ENCODE measurements at places on chromosomes 6 and 20.
A peak's percentile ranks its signal among the peaks of the same experiment; 100 is the strongest.

DNA sequence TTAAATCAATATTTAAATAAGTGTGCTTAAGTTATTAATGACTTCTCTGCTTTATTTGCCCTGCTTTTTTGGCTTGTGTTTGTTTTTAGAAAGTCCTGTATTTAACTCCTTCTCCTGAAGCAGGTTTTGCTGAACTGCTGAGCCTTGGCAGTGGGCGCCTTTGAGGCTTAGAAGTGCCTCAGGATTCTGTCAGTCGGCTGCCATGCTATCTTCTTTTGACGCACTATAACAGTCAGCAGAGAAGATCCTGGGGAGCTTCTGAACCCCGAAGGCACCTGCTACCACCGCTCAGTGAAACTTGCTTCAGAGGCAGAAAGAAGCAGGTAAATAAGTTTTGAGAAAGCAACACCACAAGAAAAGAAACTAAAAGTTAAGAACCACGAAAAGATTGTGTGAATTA, 22.4 kb downstream of the PCMT1 start:
- no peak for DNase-seq

DNA sequence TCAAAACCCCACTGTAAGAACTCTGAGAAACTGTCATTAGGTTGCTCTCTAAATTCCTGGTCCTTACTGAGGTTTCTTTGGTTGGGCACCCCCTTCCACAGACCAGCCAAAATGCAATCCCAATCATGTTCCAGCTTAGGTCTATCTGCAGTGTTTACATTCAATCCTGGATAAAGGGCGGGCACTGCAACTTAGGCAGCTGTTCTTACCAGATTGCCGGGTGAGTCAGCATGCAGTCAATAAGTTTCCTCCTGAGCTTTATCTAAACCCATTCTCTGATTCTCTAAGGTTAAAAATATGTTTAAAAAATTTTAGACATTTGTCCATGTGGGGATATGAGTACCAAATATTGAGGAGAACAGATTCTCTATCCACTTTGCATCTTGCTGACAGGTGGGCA, 197.8 kb downstream of the HAO1 start:
- no peak for DNase-seq

DNA sequence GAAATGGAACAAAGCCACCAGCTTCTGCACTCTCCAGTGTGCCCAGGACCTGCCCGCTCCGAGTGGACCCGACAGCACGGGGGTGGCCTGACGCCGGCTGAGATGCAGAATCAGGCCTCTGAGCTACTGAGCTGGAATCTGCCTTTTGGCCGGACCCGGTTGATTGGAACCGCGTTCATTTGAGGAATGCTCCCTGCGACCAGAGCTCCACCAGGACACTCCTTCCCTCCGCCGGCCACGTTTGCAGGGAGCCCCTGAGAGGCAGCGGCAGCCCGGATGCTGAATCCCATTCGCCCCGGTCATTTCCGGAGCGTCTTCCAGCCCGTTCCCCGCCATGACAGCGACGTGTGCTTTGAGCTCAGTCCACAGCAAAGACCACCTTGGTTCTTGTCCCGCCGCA, 392.7 kb downstream of the THBS2 start:
- DNase-seq: no peak

DNA sequence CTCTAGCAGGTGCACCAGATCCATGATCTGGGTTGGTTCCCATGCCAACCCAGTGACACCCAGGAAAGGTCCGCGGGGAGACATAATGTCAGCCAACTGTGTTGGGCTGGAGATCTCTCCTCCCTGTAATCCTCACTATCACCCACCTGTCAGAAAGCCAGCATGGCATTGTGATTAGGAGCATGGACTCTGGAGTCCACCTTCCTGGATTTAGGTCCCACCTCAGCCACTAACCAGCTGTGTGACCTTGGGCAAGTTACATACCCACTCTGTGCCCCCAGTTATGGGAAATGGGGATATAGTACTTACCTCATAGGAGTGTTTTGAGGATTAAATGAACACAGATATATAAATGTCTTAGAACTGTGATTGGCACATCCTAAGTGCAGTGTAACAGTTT, 97.9 kb downstream of the ZDHHC14 start:
- no peak for DNase-seq

DNA sequence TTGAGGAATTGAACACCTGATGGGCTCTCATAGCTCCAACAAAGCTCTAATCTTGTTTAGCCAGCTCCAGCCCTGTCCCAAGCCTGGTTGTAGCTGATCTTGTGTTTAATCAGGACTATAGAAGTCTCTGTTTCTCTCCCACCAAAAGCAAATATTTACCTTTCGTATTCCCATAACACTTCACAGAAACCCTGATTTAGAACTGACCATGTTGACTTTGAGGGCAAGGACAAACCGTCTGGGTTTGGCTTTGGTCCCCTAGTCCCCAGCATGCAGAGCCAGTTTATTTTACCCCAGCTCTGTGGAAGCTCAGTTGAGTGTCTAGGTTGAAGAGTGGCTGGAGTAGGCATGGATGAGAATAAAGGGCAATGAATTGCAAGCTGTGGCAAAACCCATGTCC, 18.0 kb upstream of the SIM1 start:
- no peak for DNase-seq

GRCh38 chr6:157946865-157947532, 34.7 kb upstream of the SYNJ2 start:
- no peak for DNase-seq

DNA sequence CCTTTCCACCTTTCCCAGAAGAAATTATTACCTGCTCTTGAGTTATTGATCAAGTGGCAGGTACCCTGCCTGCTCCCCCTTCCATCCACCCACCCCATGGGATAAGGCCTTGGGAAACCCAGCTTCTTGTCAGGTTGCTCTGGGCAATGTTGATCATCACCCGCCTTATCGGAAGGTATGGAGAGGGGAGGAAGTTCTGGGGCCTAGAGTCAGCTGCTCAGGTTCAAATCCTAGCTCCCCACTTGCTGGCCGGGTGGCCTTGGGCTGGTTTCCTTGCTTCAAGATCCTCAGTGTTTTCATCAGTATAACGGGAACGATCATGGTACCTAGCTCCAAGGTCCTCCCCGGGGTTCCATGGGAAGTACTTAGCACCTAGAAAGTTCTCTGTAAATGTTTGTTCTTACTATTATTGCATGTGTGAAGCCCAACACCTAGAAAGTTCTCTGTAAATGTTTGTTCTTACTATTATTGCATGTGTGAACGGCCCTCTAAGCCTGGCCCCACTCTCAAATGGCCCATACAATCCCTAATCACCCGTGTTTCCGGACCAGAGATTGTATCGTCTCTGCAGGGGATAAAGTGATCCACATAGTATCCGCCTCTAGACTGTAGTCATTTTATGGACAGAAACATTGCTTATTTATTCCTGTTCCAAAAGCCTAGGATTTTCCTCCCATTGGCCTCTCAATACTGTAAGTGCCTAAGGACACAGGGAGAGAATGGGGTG, 1.1 kb upstream of the PREX1 start:
- no peak for DNase-seq

- DNase-seq: peak; percentile 66
Measured at GRCh38 chr6:30411515-30412207, 66.7 kb downstream of the RPP21 start.

- DNase-seq: no peak
Measured at GRCh38 chr6:76552268-76552667, 479.8 kb upstream of the IMPG1 start.

DNA sequence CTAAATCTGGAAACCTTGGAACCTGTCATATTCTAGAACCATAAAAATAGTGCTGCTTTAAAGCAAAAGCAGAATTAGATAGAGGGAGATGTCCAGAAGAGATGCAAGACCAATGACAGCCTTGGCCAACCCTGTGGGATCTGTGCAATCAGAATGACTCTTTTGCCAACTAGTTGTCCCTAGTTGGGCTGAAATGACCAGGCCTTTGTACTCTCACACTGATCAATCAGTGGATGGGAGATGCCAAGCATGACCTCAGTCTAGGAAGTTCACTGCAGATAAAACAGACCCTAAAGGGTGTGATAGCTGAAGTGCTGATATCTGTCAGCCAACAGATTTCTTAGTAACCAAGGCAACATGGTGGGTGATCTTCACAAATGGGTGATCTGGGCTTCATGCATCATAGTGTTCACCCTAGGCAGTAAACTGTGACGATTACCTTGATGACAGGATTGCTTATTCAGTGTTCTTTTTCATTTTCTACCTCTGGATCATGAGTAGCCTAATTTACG, 52.1 kb downstream of the BCKDHB start:
- no peak for DNase-seq

GRCh38 chr6:49543087-49543858, 7.2 kb upstream of the C6orf141 start:
- no peak for DNase-seq

DNA sequence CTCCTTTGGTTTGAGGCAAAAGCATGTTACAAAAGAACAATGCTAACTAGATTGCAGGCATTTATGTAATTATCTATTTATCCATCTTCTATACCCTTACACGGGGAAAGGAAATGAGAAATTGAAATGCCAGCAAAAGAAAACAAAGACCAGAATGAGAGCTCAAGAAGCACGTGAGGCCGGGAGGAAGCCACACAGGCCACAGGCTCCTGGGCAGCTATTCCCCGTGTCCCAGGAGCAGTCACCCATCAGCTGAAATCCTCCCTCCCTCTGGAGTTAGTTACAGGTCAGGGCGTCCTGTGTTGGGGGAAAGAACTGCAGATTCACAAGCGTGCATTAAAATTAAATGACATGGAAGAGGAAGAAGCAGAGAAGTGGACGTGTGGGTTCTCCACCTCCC, 64.7 kb upstream of the RPS6KA2 start:
- no peak for DNase-seq

DNA sequence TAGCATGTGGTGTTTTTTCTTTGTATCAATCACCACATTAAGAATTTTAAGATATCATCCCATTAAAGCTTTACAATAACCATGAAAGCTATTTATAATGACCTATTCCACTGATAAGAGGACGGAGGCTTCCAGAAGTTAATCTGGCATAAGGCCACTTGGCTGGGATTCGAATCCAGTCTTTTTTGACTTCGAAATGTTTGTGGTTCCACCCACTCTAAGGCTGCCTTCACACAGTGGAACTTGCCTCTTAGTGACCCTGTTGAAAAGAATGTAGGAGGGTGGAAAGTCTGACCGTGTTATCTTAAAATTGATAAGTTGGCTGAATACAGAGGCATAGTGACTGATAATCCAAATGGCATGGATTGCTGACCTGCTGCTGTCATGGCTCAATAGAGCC, 959.7 kb downstream of the KIF16B start:
- no peak for DNase-seq

- DNase-seq: no peak
Measured at GRCh38 chr6:38391206-38391605, 248.5 kb downstream of the BTBD9 start.

- DNase-seq: no peak
Measured at GRCh38 chr20:54560357-54560756, 85.0 kb downstream of the DOK5 start.

GRCh38 chr20:36866164-36866563, 9.8 kb upstream of the TLDC2 start:
- DNase-seq: no peak

DNA sequence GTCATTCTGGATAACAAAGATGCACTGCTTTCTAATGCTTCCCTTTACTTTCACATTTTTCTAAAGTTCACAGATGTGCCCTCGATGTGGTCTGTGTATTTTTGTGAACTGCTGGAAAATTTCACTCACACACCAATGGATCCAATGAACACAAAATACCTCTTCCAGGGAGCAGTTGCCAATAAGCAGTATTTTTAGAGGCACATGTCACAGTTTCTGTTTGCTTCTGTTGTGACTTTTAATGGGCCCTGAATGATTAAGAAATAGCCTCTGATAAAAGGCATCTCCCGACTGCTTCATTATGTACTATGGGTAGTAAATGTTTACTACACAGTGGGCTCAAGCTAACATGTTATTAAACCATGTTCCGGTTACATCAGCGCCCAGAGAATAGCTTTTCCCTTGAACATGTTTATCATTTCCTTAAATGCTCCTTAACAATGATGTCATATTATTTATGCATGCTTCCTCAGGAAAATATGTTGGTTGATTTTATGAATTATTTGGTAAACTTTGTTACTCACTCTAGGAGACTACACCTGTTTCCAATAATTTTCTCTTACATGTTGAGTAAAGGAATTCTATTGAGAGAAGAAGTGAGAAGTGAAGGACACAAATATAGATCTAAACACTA, 188.0 kb downstream of the KCNQ5 start:
- no peak for DNase-seq

- no peak for DNase-seq
Measured at GRCh38 chr6:158029668-158030230, 48.1 kb downstream of the SYNJ2 start.

DNA sequence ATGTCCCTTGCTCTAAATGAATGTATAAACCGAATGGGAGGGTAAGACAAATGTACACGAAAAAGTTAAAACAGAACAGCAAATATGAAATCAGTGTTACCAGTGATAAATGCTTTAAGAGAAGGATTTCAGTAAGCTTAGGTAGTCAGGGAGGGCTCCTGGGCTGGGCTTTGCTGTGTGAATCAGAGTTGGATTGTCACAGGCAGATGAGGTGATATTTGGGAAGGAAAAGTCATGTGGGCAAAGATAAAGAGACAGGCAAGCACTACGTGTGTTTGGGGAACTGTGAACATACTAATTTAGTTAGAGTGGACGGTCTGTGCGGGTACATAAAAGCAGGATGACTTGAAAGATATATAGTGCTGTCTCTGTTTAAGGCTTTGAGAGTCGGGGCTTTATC, 114.8 kb downstream of the CRYBG1 start:
- no peak for DNase-seq

DNA sequence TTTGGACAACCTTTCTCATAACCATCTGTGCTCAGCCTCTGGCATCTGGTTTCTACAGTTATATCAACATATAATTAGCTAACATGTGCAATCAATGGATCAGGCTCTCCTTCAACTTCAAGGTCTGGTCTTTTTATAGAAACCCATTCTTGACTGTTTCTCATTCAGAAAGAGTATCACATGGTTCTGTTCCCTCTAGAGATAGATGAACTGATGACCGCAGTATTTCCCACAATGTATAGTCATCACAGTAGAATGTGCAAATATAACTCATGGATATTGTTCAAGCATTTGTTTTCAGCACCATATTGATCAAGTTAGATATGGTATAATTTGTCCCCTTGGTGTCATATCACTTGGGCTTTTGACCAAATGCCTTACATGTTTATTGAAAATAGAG, 656.2 kb downstream of the FRK start:
- no peak for DNase-seq
